ENCODE measurements at places on chromosomes 2 and 18.

DNA sequence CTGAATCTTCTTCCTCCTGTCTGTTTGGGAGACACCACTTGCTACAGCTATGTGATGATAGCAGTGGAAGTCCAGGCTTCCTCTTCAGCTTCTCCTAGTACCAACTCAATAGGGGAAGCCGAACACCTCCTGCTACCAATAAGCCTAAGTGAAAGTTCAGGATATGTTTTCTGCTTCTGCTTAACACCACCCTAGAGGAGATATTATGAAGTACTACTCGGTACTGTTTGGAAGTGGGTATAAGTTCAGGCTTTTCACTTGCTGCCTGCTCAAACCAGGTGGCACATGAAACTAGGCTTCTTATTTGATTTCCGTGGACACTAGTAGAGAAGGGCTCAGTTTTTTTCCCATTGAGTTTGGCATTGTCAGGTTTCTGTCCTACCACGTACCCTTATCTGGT, 99.8 kb downstream of the PTPN4 start:
- DNase-seq, result no peak

- no peak for DNase-seq
Observed at GRCh38 chr2:149070681-149071320, 32.3 kb downstream of the LYPD6B start.

GRCh38 chr2:9473308-9473984, 905 bp upstream of the IAH1 start:
- DNase-seq, result no peak

- DNase-seq, result no peak
Observed at GRCh38 chr2:231183851-231184250, 14.6 kb upstream of the ARMC9 start.

DNA sequence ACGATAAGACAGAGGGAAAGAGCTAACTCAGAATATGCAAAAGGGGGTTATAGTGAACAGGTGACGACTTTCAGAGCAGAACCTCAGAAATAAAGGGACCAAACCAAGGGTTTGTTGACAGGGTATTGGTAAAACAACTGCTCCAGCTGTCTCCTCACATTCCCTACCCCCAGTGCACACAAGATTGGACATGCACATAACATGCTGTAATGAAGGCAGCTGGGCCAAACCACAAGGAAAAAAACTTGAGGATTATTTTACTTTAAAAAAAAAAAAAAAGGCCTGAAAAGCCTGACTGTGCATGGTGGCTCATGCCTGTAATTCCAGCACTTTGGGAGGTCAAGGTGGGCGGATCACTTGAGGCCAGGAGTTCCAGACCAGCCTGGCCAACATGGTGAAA, 3.5 kb downstream of the RBM43 start:
- DNase-seq, result no peak

GRCh38 chr2:238173692-238174091, 14.9 kb downstream of the ERFE start:
- no peak for DNase-seq

- no peak for DNase-seq
Observed at GRCh38 chr2:96470109-96470508, 35.0 kb downstream of the NEURL3 start.

DNA sequence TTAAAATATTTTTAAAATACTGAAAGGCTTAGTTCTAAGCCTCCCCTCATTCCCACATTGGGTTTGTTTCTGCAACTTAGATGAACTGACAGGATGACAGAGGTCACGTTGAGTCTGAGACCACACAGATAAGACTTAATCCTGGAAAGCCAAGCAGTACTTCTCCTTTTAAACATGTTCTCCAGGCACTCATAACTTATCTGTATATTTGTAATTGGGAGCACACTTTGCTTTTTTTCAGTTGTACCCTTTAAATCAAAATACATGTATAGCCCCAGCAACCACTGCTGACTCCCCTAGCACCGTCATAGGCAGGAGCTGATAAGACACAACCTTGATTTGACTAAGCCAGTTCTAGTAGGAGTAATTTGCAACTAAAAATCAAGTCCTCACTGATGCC, 394.8 kb downstream of the PID1 start:
- DNase-seq, result no peak

GRCh38 chr2:69123182-69123581, 110.2 kb downstream of the ANTXR1 start:
- DNase-seq, result no peak

- no peak for DNase-seq
Observed at GRCh38 chr2:168757223-168757622, 45.2 kb upstream of the NOSTRIN start.

- DNase-seq, result no peak
Observed at GRCh38 chr18:51391731-51392130, 194.2 kb upstream of the MEX3C start.

DNA sequence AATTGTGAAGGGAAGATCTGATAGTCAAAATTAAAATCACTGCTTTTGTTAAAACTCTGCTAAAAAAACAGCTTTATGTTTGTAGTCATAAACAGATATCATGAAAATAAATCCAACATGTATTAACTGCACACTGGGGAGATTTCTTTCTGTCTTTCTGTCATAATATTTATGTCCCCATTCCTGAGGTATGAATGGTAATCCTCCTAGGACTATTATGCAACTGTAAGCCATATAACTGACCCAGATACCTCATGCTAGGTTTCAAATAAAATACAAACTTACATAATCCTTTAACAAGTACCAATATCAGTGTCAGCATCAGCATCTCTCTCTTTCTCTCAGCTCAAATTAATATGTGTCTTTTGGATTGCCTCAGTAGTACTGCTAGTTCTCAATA, 18.2 kb downstream of the IFIH1 start:
- no peak for DNase-seq

DNA sequence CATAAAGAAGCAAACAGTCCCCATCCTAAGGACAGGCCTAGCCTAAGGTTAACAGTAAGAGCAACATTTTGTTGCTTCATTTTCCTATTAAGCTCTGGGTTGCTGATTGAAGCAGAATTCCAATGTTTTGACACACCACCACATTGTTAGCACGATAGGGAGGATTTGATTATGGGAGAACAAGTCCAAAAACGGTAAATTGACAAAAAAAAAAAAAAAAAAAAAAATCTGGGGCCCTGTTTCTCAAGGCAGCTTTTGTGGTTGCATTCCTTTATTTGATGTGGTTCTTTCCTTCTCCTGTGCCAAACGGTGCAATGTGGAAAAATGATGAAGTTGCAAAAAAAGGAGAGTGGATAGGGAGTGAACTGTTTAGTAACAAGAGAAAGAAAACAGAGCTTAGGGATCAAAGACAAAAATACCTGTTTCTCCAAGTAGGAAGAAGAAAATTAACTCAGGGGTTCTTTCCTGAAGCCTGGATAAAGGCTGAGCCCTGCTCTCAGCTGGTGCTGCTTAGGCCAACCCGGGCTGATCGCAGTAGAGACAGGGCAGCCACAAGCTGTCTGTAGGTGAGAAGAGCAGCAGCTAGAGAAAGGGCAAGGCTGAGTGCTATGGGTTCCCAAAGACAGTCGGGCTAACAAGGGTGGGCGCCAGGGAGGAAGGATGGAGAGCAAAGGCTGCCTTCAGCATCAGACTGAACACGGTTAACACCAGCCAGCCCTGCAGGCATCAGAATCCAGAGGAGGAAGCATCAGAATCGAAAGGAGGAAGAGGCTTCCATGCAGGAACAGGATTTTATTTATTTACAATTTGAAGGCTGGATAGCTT, 167.8 kb upstream of the FOSL2 start:
- no peak for DNase-seq

GRCh38 chr2:84613082-84613481, 96.8 kb downstream of the DNAH6 start:
- no peak for DNase-seq

DNA sequence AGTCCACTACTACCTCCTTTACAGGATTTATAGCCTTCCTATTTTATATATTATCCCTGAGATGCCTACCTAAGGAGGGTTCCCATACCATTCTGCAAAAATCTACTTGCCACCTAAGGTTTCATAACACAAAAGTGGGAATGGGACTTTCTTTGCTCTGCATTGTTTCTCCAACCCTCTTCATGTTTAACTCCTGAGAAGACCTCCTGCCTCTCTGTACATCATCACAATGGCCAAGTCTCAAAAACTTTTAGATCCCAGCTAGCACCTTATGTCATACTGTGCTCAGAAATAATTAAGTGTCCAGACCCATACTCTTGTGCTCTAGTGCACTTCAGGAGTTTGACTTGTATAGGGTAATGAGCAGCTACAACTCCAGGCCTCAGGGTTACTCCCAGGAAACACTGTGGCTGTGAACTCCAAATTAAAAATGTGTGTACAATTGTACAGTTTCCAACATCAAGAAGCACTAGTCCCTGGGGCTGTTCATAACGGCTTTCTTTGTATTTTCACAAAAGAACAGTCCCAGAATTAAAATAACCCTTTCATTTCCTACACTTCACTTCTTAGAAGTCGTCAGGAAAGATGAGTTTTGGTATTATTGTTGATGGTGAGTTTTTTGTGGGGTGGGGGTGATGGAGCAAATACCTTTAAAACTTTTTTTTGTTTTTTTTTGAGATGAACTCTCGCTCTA, 39.4 kb downstream of the METAP1D start:
- no peak for DNase-seq

DNA sequence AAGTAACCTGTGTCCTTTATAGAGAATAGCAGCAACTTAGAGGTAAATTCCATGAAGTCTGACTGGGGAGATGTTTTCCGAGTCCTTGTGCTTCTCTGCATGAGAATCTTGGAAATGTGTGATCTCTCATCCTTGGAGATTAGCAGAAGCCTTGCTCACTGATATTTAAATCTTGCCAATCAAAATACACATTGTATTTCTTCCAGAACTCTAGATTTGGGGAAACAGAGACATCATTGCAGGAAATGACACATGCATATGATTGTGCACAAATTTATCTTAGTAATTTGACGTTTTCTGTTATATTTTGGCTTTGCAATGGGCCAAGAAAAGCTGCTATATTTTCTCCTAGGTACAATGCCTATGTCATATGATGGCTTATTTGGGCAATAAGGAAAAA, 182.6 kb downstream of the ZNF804A start:
- no peak for DNase-seq

DNA sequence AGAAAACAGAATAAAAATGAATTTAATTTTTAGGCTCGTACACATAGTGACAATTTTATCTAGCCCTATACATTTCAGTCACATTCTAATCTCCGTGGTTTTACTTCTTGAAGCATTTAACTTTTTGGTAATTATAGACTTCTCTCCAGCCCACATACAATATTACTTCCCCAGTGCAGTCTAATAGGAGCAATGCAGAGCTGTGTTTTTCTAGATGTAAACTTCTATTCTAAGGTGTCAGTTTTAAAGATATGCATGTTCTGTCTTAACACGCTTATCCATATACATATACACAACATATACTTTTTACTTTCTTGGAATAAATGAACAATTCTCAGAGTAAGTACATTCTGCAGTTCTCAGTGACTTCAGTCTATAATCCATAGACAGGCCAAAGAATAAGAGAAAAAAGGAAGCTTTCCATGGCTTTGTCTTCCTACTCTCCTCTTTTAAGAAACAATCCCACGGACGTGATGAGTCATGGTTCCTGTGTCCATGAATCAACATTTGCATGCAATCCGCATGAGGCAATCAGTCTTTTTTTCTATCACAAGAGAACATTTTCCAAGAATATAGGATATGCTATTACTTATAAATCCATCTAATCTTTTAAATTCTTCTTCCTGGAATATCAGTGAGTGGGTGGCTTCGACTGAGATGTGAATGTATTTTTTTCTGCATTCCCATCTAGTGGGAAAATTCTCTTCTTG, 42.8 kb downstream of the CCDC102B start:
- DNase-seq, result no peak

DNA sequence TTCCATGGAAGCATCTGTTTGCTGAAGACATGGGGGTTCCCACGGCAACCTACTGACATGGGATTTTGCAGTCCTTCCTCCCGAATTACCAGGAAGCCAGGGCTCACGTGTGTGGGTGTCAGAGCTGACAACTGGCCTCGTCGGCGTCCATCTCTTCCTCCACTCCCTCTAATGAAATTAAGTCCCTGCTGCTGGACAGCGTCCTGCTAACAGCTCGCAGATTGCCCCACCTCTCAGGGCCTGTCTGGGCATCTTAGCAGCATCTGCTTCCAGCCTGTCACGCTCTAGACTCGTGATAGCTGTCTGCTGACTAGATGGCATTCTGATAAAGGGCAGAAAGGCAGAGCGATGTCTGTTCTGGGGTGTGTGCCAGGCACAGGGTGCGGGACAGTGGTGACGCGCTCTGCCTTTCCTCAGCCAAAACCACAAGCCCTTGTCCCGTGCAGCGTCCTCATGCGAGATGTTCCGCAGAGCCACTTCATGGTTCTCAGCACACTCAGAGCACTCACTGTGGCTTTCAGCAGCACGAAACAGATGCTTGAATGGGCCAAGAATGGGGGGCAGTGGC, 161.1 kb downstream of the ARL4C start:
- no peak for DNase-seq

- no peak for DNase-seq
Observed at GRCh38 chr2:10784719-10785118, 27.9 kb downstream of the PDIA6 start.

DNA sequence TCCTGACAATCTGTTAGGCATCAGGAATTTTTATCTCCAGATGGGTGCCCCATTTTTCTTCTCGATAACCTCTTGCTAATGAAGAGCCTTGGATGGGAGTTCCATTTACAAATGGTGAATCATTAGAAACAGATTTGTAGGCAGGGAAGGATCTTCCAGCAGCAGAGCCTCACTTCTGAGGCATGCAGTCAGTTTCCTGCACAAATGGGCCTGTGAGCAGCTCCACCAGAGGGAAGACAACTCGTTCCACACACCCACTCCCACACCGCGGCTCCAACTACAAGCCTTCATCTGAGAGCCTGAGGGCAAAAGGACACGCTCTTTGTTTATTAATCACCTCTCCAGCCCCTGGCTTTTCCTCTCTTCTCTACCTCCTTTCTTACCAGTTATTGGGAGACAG, 108.5 kb downstream of the CTAGE1 start:
- no peak for DNase-seq

- no peak for DNase-seq
Observed at GRCh38 chr18:74435740-74436139, 21.4 kb downstream of the DIPK1C start.

GRCh38 chr2:137924019-137924418, 40.3 kb upstream of the HNMT start:
- no peak for DNase-seq

- no peak for DNase-seq
Observed at GRCh38 chr2:10564876-10565445, 116.8 kb upstream of the ODC1 start.

DNA sequence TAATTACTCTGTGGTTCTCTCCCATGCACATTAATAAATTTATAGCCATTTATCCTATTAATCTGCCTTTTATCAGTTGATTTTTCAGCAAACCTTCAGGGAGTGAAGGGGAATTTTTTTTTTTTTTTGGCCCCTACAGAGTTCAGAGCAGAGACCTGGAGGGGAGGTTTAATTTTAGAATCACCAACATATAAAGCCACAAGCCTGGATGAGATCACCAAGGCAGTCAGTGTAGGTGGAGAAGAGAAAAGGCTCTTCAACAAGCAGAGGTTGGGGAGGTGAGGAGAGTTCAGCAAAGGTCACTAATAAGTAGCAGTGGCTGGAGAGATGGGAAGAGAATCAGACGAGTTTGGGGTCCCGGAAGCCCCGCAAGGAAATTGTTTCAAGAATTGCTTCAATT, 48.4 kb upstream of the SPTBN1 start:
- no peak for DNase-seq
